ENCODE measurements at places on chromosomes 5 and 9.

GRCh38 chr9:6426117-6426516, 13.1 kb downstream of the UHRF2 start:
- DNase-seq: no peak

- no peak for DNase-seq
Measured at GRCh38 chr5:22079002-22079401, 774.1 kb downstream of the CDH12 start.

DNA sequence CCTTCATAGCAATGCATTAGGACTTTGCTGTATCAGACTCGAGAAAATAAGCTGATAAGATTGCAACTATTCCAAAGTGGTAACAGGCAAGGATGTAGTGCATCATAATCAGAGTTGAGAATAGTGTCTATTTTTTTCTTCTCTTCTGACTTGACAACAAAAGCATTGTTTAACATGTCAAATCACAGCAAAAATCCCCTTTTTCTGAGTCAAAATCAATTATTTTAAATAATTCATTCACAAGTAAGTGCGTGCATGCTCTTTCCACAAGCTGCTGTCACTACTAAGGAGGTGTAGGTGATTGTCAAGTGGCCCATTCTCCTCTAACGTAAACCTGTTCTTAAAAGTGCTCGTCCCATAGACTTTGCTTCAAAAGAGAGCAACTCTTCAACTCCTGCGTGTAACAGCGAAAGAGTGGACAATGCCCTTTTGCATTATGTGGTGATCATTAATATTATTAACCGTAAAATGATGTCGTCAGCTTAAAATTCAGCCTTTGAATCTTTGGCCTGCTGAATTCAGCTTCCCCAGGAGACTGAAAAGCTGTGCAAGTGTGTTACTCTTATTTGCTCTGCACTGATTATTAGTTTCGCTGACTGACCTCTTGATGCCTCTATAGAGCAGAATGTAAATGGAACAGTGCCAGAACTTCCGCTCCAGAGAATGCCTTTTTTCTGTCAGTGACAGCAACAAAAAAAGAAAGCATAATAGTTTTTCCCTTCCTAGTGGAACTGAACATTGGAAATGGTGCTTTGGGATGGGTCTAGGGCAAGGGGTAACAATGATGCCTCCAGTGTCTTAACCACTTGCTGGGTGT, 680.8 kb upstream of the SEMA6A start:
- no peak for DNase-seq

- DNase-seq: no peak
Measured at GRCh38 chr5:12272389-12272788, 368.1 kb upstream of the CTNND2 start.

DNA sequence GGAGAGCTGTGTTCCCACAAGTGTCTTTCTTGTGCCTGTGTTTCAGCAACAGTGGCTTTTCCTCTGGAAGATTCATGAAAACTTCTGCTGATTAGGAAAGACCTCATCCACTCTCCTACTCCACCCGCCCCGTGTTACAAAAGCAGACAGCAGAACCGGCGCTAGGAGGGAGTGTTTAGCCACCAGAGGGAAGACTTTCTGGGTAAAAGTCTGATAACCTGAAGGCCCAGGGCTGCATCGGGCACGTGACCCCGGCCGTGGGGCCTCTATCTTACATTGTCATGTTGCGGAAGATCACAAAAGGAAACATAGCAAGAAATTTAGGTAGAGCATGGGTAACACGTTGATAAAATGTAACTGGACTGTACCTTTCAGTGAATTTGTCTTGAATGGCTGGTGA, 32.0 kb upstream of the DMRT2 start:
- no peak for DNase-seq

DNA sequence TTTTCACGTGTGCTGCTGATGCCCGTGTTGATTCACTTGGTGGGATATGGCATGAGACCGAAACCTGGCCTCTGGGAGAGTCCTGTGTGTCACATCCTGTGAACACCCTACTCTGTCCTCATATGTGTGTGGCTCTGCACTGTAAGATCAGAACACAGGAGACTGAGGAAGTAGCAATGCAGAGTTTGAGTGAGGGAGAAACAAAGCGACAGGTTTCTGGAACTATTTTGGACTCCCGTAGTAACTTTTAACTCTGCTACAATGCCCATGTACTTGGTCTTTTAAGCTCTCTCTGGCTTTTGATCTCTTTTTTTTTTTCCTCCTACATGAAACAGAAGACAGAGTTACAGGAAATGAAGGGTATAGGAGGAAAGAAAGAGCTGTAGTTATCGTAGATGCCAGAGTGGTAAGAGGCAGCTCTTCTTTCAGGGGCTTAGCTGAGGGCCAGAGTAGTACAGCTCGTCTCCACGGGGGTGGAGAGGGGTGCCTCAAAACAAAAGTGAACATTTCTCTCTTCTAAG, 26.6 kb downstream of the GRAMD2B start:
- DNase-seq: no peak

DNA sequence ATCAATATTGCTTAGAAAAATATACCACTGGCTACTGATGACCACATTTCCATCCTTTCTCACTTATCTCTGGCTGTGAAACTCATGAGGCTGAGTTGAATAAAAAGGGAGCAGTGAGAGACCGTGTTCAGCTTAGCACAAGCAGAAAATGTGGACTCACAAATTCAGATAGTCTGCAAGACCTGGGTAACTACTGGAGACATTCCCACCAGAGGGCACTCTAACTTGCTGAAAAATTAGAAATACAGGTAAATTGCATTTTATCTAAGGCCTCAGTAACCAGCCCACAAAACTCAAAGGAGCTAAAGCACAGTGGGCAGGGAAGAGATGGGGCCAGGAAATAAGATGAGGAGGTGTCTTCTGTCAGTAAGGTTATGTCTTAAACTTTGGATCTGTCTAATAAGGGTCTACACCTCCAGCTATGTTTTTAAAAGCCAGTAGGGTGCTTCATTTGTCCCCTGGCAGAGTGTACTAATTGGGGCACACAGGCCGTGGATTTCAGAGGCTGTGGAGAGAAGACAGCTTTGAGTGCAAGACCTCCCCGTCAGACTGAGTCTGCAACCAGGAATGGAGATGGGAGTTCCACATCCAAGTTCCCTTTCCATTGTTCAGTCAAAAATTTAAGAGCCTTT, 8.7 kb upstream of the NDUFB6 start:
- DNase-seq: no peak

- DNase-seq: no peak
Measured at GRCh38 chr5:124671193-124671592, 75.2 kb downstream of the ZNF608 start.

All from tibial artery (tissue), 4 donors.